ENCODE measurements at places on chromosomes 11 and 22.

DNA sequence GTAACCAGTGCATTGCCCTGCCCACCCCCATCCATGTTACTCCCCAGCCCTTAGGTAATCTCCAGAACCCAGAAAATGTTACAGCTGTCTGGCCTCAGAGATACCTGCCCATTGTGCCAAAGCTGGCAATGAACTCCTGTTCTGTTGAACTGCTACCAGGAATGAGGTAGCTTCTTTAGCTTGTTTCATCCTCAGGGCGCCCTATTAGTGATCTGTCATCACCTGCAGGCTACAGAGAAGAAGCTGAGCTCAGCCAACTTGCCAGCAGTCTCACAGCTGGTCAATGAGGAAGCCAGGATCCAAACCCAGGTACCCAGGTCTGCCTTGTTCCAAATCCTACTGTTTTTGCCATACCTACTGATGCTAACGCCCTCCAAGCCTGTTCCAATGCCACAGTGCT lies 88.7 kb downstream of the GALNT18 start:
- no peak for DNase-seq

DNA sequence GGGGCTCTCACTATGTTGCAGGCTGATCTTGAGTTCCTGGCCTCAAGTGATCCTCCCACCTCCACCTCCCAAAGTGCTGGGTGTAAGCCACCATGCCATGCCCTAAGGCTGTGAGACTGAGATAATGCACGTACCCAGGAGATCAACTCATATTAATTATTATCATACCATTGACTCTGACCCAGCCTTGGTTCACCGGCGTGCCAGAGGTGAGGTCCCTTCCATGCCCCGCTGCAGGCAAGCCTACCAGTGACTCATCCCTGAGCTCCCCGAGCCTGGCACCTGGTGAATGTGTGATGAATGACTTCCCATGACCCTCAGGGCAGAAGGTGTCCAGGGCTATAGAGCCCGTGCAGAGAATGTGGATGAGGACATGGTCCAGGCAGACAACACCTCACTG lies 12.1 kb downstream of the GAL3ST1 start:
- DNase-seq = no peak

- peak; percentile 35 for DNase-seq
Observed at GRCh38 chr11:88208745-88209144, 33.5 kb upstream of the RAB38 start.

DNA sequence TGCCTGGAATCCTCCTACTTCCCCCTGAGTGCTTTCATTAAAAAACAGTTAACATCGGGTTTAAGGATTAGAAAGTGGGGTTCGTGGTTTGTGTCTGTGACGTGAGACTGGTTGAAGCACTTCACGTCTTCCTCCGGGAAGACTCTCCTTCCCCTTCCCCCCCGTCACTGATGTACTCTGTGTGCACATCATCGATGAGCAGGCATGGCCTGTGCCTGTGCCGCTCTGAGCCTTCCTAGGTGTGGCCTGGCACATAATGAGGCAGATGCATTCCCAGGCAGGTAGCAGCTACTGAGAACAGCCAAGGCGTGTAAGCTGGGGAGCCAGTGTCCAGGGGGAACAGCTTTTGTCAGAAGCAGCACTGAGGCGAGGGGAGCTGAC lies 93.8 kb downstream of the BCR start:
- DNase-seq = no peak

- no peak for DNase-seq
Observed at GRCh38 chr11:93194673-93195291, 3.0 kb downstream of the SLC36A4 start.

GRCh38 chr22:23829845-23830372 lies 8.9 kb downstream of the DERL3 start:
- peak; percentile 89 for DNase-seq

- no peak for DNase-seq
Observed at GRCh38 chr22:23578306-23578705, 1.8 kb downstream of the IGLL1 start.

DNA sequence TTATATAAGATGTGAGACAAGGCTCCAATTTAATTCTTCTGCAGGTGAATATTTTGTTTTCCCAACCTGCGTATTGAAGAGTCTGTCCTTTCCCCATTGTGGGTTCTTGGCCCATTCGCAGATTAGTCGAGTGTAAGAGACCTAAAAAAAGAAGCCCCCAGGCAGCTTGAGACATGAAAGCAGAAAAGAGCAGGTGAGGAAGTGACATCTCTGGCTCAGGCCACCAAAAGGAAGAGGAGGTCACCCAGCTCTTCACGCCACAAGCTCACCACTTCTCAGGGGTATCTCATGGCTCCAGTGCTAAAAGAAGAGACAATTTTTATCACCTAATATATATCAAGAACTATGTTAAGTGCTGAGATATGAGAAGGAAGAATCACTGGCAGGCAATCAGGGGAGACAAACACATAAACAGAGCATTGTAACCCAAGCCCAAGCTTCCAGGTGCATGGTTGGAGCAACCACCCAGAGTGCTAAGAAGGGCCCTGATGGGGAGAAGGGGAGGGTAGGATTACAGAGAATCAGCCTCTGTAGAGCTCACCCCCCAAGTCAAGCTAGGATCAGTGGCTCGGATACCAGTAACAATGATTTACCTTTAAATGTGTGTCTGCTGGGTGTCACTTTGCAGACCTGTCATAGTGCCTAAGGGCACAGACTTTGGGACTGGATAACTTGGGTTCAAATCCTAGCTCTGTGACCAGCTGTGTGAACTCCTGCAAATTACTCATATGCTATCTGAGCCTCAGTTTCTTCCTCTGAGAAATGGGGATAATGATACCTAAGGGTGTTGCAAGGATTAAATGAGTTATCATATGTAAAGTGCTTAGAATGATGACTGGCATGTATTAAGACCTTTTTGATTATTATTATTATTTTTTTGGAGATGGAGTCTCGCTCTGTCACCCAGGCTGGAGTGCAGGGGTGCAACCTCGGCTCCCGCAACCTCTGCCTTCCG lies 39.2 kb downstream of the MCHR1 start:
- DNase-seq = no peak

DNA sequence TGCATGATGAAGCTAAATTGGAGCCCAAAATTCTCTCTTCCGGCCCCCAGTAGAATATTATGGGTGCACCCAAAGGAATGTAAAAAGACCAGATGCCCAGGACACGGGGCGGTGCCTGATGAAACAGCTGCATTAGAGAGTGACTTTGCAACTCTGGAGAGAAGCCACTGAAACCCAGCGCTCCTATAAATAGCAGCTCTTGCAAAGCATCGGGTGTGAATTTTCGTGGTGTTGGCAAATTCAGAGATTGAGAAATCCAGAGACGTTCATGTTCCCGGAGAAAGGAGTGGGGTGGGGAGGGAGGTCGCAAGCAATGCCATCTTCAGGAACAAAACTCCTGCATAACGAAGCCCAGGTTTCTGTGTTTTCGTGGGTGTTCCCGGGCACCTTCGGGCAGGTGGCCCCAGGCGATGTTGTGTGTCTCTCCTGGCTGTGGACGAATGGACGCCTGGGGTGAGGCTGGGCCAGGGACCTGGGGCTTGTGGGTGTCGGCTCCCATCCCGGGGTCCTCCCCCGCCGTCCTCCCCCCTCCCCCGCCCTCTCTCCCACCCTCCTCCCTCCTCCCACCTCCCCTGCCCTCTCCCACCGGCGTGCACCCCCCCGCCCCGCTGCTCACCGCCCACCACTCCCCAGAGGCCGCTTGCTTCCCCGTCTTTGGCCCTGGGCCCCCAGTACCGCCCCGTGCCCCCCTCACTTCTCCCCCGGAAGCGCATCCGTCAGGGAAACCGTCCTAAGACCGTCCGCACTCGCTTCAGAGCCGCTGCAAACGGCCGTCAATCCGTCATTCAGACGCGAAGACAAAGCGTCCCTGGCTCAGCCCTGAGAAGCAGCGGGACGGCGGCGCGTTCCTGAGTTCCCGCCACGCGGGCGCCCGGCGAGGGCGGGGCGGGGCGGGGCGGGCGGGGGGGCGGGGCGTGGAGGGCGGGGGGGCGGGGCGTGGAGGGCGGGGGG lies 26.7 kb upstream of the TOLLIP start:
- DNase-seq = peak; percentile 94

GRCh38 chr11:66337103-66337899 lies 1.1 kb upstream of the RIN1 start:
- no peak for DNase-seq

All from fibroblast of villous mesenchyme (primary cell).